ENCODE measurements at places on chromosomes 4 and X.

- no peak for DNase-seq
Observed at GRCh38 chr4:15077969-15078368, 75.7 kb downstream of the CPEB2 start.

DNA sequence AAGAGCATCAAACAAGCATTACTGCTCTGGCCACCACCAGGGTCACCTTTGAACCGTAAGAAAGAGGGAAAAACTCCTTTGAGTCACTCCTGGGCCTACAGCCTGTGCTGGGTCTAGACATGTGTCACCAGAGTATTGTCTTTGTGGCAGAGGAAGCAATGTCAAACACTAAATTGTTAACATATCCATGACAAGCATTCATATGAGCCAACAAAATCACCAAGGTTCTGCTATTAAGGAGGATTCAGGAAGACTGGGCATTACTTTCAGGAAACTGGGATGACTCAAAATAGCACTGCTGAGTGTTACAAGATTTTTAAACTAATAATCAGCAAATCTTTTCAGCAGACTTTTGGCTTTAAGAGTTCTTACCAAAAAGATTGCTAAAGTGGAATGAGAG, 28.1 kb downstream of the LGI2 start:
- DNase-seq = no peak

DNA sequence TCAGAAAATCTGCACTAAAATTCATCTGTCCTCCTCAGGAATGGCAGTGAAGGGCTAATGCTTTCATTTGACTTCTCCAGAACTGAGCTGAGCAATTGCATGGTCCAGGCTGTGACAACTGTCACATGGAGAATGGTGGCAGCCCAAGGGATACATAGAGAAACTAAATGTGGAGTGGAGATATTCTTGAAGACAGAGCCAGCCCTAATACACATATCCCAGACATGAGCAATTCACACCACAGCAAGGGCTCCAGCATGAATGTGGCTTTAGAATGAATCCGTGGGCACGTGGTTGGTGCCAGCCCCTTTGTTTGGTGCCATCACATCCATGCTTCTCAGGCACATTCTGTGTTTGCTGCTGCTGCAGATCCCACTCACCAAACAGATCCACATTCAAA, 121.6 kb upstream of the MXRA5 start:
- no peak for DNase-seq

GRCh38 chrX:111868726-111869638, 7.0 kb upstream of the TRPC5OS start:
- no peak for DNase-seq
